ENCODE measurements at places on chromosomes 6 and 20. TPM values are rescaled to one million over a fixed set of nuclear protein-coding genes. Genes with fewer than 3 reads are reported as not detected.

Gene MYT1
- 0.11 TPM for total RNA-seq

Gene ID4
- 7.1 TPM for total RNA-seq

- DNase-seq: no peak
Observed at GRCh38 chr6:166483573-166484250, 101.0 kb upstream of the MPC1 start.

DNA sequence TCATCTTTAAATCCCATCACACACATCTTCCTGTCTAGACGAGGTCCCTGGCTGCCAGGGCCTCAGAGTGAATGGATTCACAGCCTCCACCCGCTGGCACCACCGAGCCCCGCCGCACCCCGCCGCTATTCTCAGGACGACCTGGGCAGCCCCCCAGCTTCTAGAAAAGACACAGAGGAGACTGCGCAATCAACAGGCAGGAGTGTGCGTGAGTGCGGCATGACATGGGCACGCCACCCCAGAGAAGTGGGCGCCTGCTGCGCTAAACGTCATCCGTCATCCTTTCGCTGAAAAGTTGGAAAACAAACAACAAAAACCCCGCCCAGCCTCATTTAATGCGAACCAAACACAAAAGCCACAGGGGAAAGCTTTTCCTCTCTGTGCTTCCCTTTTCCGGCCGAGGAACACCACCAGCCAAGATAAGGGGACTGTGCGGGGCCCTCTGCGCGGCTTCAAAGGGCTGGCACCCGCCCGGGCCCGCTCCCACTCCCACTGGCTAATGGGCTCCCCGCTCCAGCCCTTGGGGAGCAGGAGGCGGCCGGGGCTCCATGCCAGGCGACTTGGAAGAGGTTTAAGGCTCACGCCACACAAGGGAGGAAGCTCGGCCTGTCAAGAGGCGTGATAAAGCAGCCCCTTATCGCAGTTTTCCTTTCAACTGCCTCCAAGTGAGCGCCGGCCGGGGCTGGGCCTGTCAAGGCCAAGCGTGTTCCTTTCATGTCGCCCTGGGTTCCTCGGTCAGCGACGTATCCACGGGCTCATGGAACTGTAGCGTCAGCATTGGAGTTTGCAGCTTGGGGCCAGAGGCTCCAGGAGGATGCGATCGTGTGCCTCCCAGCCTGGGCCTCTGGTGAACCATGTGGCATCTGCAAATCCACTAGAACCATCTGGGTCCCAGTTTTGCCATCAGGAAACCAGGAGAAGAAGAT lies 50.1 kb downstream of the NFATC2 start:
- DNase-seq: peak; percentile 31

GRCh38 chr6:156775717-156776116 lies 1.5 kb upstream of the ARID1B start:
- no peak for DNase-seq

GRCh38 chr6:85062884-85063283 lies 298.5 kb upstream of the TBX18 start:
- DNase-seq: no peak

DNA sequence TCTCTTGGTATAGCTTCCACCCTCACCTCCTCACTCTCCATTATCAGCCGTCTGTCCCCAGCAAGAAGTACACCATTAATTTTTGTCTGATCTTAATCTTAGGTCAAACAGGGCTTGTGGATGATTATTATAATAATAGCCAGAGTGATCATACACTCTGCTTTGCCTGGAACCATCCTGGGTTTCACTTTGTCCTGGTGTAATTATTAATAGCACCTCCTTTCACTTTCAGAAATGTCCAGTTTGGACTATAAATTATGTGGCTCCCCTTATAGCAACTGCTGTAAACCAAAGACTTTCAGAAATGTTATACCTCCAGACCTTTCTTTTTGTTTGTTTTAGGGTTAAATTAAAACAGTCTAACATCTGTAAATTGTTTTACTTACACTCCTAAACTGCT lies 951 bp upstream of the TRIM31 start:
- no peak for DNase-seq

GRCh38 chr6:829656-830055 lies 136.7 kb upstream of the EXOC2 start:
- DNase-seq: no peak

Gene DNPH1
- 65.7 TPM for total RNA-seq

Gene CST7
- total RNA-seq: 1.8 TPM

DNA sequence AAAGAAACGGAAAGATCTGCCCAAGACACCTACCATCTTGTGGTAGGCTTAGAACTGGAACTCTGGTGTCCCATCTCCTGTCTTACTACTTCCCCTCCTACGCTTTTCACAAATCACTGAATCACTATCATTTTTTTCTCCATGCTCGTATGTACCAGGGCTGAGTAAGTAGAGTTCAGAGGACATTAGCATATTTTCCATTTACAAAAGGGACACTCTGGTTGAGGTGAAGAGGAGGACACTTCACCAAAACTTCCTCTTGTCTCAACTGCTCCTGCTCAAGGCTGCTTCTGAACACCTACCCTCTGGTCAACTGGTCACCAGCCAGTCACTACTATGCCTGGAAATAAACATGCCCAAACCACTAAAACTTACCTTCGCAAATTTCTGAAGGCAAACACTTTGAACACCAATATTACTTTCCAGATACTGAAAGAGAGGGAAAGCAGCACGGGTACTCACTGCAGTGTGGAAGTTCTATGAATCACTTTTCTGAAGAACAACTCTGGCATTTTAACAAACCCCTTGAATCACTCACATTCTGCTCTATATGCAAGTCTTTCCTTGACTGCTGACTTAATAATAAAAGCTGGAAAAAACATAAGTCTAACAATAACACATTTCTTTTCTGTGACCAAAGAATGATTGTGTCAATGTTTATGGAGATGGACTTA lies 123.3 kb downstream of the INSM1 start:
- no peak for DNase-seq

- no peak for DNase-seq
Observed at GRCh38 chr6:139370283-139370998, 4.0 kb downstream of the CITED2 start.

- no peak for DNase-seq
Observed at GRCh38 chr6:166640342-166641043, 13.4 kb upstream of the RPS6KA2 start.

DNA sequence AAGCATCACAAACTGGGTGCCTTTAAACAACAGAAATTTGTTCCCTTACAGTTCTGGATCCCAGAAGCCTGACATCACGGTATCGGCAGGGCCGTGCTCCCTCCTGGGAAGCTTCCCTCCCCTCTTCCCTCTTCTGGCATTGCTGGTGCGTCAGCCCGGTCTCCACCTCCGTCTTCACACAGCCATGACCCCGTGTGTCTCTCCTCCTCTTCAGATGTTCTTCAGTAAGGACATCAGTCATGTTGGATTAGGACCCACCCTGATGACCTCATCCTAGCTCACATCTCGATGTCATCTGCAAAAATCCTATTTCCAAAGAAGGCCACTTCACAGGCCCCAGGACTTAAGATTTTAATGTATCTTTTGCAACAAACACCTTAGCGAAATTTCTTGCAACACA lies 38.4 kb upstream of the TBXT start:
- no peak for DNase-seq

Gene PMEPA1
- 15.0 TPM for total RNA-seq

DNA sequence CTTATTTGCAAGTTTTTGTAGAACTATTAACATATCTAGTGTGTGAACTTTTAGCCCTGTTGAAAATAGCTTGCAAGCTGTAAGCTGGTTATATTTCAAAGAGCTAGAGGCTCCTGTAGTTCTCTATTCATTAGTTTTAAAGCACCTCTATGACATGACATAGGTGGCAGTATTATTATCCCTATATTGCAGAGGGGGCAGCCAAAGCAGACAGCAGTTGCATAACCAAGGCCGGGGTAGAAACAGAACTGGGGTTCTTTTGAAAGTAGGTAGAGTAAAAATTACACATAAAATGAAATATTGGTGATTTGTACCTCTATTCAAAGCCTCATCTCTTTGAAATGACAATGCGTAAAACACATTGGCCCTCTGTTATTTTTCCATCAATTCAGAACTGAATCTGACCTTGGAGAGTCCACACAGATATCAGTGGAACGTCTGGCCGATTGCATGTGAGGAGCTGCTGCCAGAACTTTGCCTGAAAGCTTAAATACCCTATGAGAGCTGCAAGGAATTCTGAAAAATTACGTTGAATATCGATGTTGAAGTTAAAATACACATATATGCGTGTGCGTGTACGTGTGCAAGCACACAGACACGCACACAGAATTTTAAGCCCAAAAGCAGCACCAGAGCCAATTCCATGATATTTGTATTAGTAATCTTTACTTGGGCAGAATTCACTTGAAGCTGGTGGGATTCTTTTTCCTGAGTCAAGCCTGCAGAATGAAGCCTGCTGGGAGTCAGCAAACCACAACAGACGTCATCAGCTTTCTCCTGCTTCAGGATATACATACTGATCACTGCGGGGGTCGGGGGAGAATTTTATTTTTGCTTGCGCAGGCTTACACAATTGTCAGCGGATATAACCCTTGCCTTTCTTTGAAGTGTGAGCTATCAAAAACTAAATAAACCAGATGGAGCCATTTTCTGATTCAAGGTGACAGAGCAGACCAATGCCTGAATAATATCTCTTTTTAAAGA lies 163.2 kb downstream of the PDE7B start:
- no peak for DNase-seq

Measured in left colon (tissue), 2 donors.